AG04450 (cell line): ENCODE measurements at places on chromosomes 2 and 18. TPM values are rescaled to one million over a fixed set of nuclear protein-coding genes. Genes with fewer than 3 reads are reported as not detected.
A peak's percentile ranks its signal among the peaks of the same experiment; 100 is the strongest.

- DNase-seq = no peak
Measured at GRCh38 chr2:12722447-12723316, 5.9 kb downstream of the TRIB2 start.

The SLC30A3 gene
- 0.04 and 0.07 TPM in 2 replicates for polyA plus RNA-seq

DNA sequence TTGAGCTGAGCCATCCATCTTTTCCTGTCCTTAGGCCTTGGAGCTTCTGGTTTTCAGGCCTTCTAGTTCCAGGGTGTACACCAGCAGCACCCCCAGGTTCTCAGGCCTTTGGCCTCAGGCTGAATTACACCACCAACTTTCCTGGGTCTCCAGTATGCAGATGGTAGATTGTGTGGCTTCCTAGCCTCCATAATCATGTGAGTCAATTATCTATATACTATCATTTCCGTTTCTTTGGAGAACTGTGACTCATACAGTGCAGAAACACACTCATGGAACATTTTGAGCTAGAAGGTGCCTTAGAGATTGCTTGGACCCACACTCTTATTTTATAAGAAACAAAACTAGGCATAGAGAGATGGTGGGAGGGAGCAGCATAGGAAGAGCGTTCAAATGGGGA lies 167.4 kb downstream of the NCK2 start:
- DNase-seq = no peak

GRCh38 chr2:111936881-111937280 lies 38.5 kb downstream of the MERTK start:
- no peak for DNase-seq

The PRKD3 gene
- 37.2 and 49.5 TPM in 2 replicates for polyA plus RNA-seq

The LIPG gene
- 0.11 and 0.19 TPM in 2 replicates for polyA plus RNA-seq

The SERPINE2 gene
- 24.0 and 32.0 TPM in 2 replicates for polyA plus RNA-seq

DNA sequence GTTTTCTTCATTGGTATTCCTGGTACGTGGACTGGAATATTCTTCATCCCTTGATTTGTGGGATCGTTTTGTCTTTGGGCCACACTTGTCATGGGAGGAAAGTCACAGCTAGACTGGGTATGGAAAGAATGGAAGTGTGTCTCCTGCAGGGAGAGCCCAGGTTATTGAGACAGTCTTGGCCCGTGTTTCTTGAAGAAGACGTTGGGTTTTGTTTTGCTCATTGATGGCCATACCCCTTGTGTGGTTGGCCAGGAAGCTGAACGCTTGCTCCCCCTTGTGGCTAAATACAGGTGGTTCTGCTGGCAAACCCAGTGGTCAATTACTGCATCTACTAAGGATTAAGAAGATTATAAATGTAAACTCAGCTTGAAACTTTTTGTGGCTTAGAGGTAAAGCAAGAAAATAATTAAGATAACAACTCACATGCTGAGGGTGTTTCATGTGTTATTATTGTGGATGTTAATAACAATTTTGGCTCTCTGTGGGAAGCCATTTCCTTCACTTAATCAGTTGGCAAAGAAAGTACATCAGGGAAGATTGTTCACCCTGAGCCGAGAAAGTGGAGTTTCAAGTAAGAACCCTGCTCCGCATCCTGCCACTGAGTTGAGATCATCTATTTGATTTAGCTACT lies 91.8 kb downstream of the NEDD4L start:
- peak; percentile 45 for DNase-seq
